ENCODE measurements at places on chromosomes 5 and 9.

- no peak for DNase-seq
These were observed 10.1 kb downstream of the MYMK start for GRCh38 chr9:133514460-133515239.

DNA sequence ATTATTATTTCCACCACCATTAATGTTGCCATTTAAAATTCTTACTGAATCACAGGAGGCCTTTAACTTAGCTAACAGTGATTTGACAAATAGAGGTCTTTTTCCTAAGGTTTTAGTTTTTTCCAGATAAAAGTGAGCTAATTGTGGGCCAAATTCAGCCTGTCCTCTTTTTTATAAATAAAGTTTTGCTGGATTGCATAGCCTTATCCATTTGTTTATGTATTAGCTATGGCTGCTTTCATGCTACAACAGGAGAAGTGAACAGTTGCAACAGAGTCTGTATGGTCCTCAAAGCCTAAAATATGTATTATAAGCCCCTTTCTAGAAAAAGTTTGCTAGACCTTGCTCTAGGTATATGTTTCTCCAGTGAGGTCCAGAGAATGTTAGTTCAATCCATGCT is 172.4 kb downstream of the GDNF start:
- no peak for DNase-seq

GRCh38 chr5:59126708-59127573 is 544.1 kb downstream of the RAB3C start:
- DNase-seq: no peak

DNA sequence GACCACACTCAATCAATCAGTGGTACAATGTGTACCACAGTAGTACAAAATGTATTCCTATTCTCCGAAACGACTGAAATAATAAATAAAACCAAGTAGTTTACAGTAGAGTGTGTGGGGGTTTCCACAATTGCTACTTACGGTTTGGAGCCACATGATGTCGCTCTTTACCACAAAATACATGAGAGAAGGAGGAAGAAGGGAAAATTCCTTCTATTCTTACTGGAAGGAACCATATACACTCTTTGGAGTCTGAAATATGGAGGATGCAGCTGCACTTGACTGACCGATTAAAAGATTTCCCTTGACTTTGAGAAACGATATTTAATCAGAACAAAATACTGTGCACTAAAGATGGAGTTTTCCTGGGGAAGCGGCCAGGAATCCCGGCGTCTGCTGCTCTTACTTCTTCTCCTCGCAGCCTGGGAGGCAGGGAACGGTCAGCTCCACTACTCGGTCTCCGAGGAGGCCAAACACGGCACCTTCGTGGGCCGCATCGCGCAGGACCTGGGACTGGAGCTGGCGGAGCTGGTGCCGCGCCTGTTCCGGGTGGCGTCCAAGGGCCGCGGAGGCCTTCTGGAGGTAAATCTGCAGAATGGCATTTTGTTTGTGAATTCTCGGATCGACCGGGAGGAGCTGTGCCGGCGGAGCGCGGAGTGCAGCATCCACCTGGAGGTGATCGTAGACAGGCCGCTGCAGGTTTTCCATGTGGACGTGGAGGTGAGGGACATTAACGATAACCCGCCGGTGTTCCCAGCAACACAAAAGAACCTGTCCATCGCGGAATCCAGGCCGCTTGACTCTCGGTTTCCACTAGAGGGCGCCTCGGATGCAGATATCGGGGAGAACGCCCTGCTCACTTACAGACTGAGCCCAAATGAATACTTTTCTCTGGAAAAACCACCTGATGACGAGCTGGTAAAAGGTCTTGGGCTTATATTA is at the start of gene PCDHA4:
Gene PCDHA4, plus strand, starts transcription at position 235 of the 942 bp plus-strand sequence.
- no peak for DNase-seq

DNA sequence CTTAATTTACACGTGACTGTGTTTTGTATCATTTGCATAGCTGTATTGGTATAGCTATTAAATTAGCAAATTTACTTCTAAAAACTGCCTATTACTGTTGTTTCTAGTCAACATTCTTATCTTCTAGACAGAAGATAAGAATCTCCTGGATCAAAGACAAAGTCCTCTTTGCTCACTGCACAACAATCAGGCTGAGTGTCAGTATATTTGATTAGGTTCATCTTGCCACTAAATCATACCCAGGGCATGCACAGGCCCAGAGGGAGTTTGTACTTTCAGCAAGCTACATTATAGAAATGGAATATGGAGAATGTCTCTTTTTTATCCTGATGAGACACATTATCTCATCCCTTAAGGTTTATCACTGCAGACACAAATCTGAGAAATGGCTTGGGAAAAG is 579.1 kb downstream of the SLCO4C1 start:
- DNase-seq: no peak

- DNase-seq: no peak
These were observed 71.9 kb upstream of the RANBP3L start for GRCh38 chr5:36373527-36374086.

DNA sequence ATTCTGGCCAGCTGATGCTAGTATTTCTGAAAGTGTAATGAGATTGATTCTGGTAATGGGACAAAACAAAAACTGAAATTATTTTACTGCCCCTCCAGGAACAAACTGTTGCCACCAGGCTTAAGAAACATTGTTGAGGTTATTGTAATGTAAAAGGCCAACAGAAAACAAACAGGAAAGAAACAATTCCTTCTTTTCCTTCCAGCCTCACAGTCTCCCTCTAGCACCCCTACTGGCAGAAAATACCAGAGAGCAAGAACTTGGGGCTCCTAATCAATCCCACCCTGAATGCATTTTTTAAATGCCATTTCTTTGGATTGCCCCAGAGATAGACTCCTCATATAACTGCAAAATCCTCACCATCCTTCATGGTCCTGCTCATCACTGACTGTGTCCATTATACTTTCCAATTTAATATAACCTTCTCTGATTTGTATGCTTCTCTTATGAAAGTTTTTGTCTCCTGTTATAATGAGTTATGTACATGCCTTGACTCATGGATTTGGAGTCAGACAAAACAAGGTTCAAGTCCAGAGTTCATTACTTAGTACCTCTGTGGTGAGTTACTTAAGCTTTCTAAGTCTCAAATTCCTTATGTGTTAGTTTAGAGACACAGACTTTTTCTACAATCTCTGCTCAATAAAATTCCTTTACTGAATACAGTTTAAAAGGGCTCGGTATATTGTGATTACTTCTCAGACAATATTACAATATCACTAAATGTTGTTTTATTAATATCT is 157.9 kb upstream of the FBN2 start:
- DNase-seq: no peak

- DNase-seq: no peak
These were observed 49.8 kb downstream of the FGF1 start for GRCh38 chr5:142636093-142636492.

DNA sequence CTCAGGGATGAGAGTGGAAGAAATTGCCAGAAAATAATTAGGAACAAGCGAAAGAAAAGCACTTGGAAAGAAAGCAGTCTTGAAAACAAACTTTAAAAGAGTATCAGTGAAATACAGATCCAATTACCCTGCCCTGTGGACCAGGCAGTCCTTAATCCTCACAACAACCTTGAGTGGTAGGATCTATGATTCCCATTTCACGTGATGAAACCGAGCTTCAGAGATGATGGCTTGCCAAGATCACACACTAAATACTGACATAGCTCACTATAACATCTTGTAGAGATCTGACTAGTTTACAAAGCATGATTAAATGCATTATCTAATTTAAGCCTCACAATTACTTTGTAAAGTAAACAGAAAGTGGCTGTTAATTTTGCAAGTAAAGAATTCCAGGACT is 55.5 kb upstream of the ABCA1 start:
- no peak for DNase-seq

GRCh38 chr5:177472460-177473442 is 683 bp downstream of the DBN1 start:
- peak; percentile 27 for DNase-seq

DNA sequence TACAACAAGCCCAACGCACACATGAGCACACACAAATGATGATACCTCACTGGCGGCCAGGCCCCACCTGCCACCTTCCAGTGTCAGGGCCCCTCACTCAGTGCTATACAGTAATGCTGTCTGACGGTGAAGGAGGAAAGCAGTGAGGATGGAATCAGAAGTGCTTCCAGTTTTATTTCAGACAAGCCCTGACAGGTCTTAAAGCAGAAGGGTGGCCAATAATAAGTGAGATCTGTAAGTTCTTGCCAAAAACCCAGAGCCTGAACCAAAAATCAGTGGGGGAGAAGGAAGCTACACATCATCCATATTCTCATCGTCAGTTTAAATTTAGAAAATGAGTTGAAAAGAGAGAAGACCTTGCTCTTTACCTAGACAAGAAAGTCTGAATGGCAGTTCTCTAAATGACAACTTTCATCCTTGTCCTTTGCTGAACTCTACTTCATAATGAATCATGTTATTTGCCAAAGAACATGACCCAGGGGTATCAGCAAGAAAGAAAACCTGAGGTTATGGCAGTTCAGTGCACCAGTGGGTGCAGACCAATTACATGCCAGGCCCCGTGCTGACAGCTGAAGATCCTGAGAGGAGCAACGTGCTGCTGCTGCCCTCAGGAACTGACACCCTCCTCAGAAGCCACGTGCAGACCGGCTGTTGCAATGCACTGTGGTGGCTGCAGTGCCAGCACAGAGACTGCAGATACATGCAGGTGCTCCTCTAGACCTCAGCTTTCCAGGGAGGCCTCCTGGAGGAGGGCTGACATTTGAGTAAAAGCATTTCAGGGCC is 118.7 kb downstream of the DROSHA start:
- DNase-seq: no peak

DNA sequence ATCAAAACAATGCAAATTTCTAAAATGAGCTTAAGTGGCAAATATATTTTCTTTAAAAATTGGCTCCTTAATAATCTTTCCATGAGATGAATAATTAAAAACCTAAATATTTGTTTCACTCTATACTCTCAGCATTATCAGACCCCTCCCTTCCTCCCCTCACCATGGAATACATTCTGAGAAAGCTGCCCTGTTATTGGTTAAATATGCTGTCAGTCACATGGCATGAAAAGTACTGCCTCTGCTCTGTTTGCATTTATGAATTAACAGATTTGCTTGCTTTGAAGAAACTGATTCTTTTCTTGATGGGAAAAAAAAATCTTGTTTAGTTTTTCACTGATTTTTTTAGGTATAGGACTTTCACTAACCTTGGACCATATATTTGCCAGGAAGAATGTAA is 17.0 kb upstream of the RPS23 start:
- DNase-seq: no peak

- DNase-seq: no peak
These were observed at the start of gene GAPT for GRCh38 chr5:58491216-58491892. GAPT (plus strand) TSS chr5:58491435; CDS start chr5:58494537, 3,102 bp downstream.

GRCh38 chr9:12689233-12689632 is 4.0 kb upstream of the TYRP1 start:
- DNase-seq: no peak

GRCh38 chr9:114304416-114305188 is 18.3 kb upstream of the ORM1 start:
- no peak for DNase-seq

DNA sequence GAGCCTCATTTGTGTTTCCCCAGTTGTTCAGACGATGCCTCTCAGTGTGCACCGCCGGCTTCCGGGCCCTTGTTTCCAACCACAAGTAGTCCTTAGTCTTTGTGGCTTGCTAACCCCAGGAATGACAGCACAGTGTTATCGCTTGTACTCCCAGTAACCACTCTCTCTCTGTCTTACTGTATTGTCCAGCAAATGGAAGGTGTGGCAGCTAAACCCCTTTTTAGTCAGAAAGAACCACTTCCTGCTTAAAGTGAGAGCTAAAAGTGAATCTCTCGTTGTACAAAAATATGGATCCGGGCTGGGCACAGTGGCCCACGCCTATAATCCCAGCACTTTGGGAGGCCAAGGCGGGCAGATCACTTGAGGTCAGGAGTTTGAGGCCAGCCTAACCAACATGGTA is 61.3 kb downstream of the ENC1 start:
- peak; percentile 34 for DNase-seq

DNA sequence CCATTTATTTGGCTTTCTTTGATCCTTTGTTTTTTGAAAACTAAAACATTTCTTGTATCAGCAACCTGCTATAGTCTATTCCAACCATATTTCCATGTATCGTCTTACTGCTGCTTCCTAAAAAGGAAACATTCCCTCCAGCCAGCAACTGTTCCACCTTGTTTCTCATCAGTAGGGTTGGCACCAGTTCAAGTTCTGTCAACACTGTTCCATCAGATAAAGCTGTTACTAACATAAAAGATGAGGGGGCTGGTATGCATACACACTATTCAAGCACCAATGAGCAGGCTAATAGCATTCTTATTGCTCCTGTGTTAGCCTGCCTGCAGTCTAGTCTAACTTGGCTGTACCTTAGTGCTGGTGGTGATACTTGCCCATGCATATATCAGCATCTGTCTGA is 178.3 kb downstream of the CWC27 start:
- no peak for DNase-seq

DNA sequence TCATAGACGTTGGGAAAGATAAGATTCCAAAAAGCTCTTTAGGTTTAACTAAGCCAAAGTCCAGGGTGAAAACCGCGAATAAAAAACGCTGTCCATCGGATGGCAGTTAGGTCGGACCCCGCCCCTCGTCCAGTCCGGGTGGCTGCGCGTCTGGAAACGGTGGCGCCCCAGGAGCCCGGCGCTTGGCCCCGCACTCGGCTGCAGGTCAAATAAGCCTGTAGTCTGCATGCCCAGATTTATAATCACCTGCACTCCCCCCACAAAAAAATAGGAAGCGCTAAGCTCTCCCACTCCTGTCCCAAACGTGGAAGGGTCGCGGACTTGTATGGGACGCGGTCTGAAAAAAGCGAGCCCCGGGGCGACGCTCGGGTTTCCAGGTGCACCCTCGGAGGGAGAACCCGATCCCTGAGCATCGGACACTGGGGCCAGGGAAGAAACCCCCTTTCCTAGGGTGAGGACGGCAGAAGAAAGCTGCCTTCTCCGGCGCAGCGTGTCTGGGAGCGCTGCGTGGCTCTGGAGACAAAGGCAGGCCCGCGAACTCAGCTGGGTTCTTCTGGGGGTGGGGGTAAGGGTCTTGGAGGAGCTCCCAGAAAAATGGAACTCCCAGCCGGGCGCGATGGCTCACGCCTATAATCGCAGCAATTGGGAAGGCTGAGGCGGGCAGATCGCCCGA is 923 bp upstream of the ZBTB5 start:
- DNase-seq: no peak

DNA sequence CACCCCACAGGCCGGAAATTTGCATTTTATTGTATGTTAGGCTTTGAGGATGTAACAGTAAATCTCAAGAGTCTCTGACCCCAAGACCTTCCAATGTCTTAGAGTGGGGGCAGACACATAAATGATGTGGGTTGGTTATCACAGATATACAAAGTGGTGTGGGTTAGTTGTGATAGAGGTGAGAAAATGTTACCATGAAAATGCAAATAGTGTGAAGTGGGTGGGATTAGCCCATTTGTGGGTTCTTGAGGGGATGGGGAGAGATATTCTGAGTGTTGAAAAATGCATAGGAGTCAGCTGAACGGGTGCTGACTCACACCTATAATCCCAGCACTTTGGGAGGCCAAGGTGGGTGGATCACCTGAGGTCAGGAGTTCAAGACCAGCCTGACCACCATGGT is 7.9 kb upstream of the RNF145 start:
- DNase-seq: no peak

DNA sequence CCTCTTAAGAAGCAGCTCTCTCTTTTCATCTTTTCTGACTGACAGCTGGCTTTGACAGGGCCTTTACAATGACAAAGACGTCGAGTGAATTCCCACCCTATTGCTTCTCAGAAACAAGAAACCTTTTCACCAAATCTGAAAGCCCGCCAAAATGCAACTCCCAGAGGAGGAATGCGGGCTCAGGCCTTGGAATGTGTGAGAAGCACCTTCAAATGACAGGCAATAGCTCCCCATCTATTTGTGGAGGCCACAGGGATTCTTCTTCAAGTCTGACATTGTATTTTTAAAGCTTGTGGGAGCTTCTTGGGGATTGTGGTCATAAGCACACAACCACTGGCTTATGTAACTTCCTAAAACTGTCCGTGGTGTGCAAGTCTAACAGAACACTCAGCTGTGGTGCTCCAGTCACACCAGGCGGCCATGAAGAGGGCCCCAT is 72.7 kb downstream of the DPYSL3 start:
- DNase-seq: no peak

All from activated effector memory CD4-positive, alpha-beta T cell treated with Interleukin-2 at 50 U/mL for 16 hours (primary cell).